ENCODE measurements at places on chromosomes 3 and 15.

- no peak for DNase-seq
Measured at GRCh38 chr3:34570916-34571705, 772.7 kb downstream of the PDCD6IP start.

DNA sequence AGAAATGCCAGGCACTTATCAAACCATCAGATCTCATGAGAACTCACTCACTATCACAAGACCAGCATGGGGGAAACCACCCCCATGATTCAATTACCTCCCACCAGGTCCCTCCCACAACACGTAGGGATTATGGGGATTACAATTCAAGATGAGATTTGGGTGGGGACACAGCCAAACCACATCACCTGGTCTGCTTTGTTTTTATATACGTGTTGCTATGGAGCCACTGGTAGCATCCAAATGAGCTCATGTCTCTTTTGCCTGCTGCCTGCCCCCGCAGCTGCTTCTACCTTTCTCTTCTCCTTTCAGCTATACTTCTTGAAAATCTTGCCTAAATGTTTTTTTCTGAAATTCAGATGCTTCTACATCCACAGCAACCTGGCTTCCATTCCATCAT is 26.8 kb upstream of the PCOLCE2 start:
- no peak for DNase-seq

GRCh38 chr15:35115155-35115725 is 30.1 kb upstream of the NANOGP8 start:
- no peak for DNase-seq

GRCh38 chr3:191239407-191240031 is 40.5 kb downstream of the OSTN start:
- DNase-seq = no peak

DNA sequence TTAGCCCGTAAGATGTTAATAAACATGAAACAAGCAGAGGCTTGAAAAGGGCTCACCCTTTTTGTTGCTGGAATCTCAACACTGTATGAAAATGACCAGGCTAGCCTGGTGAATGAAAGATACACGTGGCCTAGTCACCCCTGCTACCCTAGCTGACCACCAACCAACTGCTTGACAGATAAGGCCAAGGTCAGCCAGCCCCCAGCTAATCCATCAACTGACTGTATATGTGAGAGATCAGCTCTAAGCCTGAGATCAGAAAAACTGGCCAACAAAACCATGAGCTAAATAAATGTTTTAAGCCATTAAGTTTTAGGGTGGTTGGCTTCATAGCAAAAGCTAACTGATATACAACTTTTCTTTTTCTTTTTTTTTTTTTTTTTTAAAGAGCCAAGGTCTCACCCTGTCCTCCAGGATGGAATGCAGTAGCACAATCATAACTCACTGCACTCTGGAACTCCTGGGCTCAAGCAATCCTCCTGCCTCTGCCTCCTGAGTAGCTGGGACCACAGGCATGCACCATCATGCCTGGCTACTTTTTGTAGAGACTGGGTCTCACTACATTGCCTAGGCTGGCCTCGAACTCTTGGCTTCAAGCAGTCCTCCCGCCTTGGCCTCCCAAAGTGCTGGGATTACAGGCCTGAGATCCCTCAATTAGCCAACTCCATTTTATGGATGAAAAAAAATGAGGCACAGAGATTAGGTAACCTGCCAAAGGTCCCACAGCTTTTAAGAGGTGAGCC is 34.6 kb downstream of the SH3BP5 start:
- no peak for DNase-seq

- no peak for DNase-seq
Measured at GRCh38 chr3:53328746-53329145, 18.6 kb downstream of the DCP1A start.

GRCh38 chr15:100980410-100981046 is 61.4 kb downstream of the LRRK1 start:
- no peak for DNase-seq

- no peak for DNase-seq
Measured at GRCh38 chr3:53834429-53835095, 11.7 kb downstream of the CHDH start.

DNA sequence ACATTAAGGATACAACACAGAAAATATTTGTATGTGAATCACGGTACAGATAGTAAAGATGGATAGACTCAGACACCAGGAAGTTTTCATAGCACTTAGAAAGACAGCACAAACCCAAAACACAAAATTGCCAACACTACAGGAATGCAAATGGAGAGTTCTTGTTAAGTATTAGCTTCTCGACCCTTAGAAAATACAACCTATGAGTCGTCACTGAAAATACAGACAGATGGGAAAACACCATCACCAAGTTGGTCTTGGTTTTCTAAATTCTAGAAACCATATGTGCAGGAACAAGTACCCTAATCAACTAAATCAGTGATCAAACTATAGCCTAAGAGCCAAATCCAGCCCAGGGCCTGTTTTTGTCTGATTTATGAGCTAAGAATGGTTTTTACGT is 50.7 kb downstream of the PEAK1 start:
- DNase-seq = no peak

GRCh38 chr15:29113336-29114220 is 156.0 kb downstream of the NSMCE3 start:
- no peak for DNase-seq

DNA sequence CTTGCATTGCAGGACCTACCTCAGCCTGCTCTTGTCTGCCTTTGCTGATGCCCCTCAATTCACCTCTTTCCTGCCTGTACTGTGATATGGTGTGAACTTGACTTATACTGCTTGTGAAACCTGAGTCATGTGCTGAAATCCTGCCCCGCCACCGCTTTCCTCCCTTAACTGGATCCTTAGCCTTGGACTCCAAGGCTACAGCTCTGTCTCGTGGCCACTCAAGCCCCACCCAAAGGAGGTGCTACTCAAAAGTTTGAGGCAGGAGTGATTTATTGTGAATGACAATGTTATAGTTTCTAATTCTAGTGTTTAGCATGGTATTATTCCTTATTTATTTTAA is 56.1 kb downstream of the MYZAP start:
- no peak for DNase-seq

DNA sequence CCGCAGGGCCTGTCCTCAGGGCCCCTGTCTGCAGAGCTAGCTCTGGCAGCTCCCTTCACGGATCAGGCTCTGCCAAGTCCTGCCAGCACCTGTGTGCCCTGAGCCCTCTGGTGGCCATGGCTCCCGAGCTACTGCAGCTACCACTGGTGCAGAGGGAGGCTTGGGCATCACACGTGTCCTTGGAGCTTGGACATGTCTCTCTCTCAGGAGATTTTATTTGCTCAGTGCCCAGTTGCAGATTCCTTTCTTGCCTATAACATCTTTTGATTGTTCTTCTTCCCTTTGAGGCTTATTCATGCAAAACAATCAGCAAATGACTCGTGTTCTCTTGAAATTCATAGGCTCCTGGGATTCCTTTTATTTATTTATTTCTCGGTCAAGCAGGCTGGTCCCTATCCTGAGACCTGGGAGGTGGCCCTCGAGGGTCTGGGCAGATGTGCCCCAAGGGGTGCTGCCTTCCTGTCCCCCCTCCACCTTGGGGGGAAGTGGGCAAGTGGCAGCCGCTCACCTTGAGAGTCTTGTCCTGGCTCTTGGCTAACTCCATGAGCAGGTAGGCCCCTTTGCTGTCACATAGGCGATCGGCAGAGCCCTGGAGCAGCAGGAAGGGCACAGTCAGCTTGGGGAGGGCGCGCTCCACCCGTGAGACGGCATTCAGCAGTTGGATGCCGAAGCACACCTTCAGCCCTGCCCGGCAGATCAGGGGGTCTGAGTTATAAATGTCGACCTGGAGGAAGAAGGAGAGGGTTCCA is 21.9 kb downstream of the ABTB1 start:
- peak; percentile 66 for DNase-seq

- DNase-seq = no peak
Measured at GRCh38 chr3:123138839-123139444, 62.8 kb upstream of the SEC22A start.

- peak; percentile 2 for DNase-seq
Measured at GRCh38 chr3:148178503-148178902, 519.2 kb upstream of the AGTR1 start.

DNA sequence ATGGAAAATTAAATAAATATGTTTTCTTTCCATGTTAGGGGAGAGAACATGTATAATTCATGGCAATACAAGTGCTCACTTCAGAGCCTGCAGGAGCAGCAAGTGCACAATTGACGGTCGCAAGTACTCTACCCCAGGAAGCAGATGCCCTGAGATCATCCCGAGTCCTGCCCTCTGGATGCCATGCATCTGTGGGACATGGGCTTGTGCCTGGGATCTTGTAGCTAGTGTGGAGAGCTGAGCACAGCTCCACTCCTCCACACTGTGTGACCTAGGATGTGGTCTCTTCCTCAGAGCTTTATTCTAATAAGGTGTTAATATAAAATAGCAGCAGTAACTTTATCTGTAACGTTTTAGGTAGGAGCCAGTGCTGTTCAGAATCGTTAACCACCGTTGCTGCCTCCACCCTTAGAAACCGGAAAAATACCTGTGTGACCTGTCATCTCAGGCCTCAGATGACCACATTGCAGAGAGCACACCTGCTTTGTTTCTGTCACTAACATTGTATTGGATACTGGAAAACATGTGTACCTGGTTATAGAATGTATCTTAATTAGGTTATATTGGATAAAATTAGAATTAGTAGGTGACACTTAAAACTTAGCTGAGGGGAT is 105.0 kb upstream of the GOLGA6L6 start:
- DNase-seq = no peak

- DNase-seq = no peak
Measured at GRCh38 chr3:17901893-17902292, 159.5 kb upstream of the TBC1D5 start.

Measured in NCI-H1092 (cell line).